ENCODE measurements at places on chromosomes 11 and 22.

GRCh38 chr22:39254789-39255298 lies 10.1 kb upstream of the PDGFB start:
- no peak for DNase-seq

- DNase-seq = no peak
These were observed 982 bp upstream of the SHANK3 start for GRCh38 chr22:50671641-50672040.

DNA sequence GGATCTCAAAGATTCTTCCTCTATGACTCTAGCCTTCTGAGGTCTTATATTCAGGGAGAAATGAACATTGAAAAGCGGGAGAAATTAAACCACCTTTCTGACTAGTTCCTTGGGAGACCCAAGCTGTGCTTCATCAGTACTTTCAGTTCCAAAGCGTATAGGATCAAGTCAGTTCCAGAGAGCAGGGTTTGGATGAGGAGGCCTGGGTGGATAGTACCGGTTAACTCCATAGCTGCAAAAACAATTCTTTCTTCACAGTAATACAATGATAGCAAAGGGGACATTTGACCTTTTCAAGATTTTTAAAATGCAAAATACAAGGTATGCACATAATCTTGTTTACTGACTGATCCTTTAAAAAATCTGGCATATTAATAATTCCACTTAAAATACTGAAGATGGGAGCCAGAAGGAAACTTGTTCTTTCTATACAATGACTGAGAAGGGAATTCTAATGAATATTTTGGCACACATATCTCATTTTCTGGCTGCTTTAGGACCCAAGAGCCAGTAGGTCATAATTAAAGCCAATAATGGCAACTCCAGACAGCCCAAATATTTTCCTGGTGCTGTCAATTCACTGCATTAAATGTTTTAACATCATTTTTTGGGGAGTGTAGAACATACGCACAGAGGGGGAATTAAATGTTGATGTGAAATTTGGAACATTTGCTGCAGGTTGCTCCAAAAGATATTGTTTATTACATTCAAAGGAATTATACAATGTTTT lies 16.0 kb downstream of the ADM start:
- no peak for DNase-seq

DNA sequence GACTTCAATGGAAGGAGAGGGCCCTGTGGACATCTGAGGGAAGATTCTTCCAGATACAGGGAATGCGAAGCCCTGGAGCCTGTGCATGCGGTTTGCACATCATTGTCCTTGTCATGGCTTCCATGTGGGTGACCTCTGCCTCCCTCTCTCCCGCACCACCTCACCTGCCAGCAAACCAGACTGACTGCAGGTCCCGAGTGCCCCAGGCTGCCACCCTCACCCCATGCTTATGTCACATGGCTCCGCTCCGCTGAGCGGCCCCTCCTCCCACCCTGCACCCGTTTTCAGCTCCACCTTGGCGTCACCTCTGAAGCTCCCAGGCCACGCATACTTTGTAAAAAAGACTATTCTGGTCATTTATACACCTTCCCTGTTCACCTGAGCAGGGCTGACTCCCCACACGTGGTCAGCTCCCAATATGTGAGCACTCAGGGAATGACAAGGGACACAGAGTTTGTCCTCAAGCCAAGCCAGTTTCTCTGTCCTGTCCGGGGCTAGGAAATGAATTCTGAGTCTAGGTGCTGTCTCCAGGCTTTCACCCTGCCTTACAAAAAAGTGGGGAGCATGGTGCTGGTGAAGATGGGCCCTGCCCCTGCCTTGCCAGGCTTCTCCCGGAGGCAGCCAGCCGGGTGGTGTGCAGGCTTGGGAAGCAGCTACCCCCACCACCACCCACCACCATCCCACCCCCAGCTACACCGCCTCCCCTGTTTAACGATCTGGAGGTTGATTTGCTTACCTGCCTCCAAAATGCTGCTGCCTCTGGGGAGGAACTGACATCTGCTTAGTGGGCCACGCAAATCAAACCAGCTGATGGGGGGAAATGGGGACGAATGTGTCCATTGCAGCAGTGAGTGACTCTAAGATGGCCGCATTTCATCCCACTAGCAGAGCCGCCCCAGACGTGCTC lies 32.7 kb downstream of the FAM83F start:
- no peak for DNase-seq

- DNase-seq = no peak
These were observed 40.6 kb downstream of the CD44 start for GRCh38 chr11:35179466-35180135.

DNA sequence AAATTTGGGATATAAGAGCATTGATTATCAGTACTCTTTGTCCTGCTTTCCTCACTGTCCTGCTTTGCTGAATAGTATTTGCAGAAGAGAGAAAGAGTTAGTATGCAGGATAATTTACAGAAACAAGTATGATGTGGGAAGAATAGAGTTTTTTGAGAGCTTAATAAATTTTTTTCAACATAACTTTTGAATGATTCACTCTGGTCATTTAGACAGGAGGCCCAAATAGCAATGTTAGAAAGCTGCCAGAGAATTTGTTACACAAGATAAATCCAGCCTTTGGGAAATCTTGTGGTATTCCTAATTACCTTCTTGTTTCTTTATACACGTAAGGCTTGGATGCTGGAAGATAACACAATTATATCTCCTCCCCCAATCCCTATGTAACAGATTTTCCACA lies 484.6 kb downstream of the CNTN5 start:
- no peak for DNase-seq

- DNase-seq = no peak
These were observed at the start of gene WNT11 for GRCh38 chr11:76206327-76207081. TSS of gene WNT11 (minus strand) at chr11:76206502. CDS start at chr11:76206407, 95 bp downstream.

DNA sequence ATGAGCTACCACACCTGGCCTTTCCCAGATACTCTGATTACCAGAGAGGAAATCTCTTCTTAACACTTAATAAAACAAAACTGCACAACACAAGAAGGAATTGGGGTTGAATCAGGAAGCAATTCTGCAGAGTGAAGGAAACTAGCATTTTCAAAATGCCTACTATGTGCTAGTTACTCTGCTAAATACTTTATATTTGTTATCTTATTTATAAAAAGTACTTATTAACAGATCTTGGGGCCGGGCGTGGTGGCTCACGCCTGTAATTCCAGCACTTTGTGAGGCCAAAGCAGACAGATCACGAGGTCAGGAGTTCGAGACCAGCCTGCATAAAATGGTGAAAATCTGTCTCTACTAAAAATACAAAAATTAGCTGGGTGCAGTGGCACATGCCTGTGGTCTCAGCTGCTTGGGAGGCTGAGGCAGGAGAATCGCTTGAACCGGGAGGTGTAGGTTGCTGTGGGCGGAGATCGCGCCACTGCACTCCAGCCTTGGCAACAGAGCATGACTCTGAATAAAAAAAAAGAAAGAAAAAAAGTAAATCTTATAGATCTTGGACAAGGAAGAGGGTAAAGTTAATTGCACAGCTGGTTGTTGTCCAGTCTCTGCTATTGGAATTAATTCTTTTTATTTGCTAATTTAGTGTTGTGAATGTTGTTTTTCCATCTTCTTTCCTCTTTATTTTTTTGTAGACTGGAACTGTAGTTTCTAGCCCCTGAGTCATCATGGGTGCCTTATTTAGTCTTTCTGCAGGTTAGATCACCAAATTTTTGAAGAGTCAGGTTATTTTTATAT lies 22.1 kb downstream of the TMEM135 start:
- no peak for DNase-seq

GRCh38 chr22:47167056-47167455 lies 404.6 kb downstream of the TBC1D22A start:
- DNase-seq = no peak

- DNase-seq = no peak
These were observed 15.7 kb upstream of the IL10RA start for GRCh38 chr11:117970400-117971024.

GRCh38 chr11:114260483-114260882 lies 35.7 kb upstream of the NNMT start:
- no peak for DNase-seq

DNA sequence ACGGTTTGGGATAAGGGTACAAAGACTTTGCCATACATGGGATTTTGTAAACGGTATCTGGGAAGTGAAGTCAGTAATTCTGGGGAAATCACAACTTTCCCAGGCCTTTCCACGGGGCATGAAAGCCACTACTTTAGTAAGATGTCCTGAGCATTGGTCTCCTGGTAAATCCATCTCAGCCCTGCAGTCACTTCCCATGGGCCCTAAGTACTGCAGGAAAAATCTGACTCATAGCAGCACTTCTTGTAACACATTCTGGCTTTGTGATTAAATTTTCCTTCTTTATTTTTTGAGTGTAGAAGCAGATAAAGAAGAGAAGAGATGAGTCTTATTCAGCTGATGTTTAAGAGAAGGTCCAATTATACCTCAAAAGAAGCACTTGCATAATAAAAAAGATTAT lies 67.6 kb downstream of the BLID start:
- no peak for DNase-seq

DNA sequence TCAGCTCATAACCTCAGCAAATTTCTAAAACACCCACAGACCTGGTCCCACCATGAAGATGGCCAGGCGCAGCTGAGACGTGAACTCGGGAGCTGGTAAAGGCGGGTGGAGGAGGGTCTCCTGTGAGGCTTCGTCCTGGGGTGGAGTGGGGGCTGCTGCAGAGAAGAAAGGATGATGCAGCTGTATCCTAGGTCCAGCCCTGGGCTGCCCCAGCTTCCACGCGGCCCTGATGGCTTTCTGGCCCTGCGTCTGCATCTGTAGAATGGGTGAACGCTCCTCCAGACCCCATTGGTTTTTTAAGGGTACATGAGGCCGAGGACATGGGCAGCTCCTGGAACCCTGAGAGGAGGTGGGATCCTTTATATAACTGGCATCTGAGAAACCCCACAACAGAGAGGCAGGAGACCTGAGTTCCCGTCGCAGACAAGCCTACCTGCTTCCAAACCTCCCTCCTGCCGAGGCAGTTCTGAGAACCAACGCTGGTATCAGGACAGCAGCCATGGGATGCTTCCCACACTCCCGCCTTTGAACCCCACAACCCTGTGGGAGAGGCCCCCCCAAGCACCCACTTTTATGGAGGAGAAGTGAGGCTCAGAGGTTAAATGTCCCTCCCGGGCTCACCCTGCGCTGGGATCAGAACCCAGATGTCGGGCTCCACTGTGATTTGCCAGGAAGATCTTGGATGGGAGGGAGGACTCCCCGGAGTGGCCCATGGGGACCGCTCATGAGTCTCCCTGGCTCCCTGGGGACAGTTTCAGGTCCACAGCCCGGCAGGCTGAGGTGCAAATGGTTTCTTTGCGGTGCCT lies 55.2 kb upstream of the FGF3 start:
- no peak for DNase-seq

- no peak for DNase-seq
These were observed 42.5 kb upstream of the KCNA4 start for GRCh38 chr11:30059172-30059815.

DNA sequence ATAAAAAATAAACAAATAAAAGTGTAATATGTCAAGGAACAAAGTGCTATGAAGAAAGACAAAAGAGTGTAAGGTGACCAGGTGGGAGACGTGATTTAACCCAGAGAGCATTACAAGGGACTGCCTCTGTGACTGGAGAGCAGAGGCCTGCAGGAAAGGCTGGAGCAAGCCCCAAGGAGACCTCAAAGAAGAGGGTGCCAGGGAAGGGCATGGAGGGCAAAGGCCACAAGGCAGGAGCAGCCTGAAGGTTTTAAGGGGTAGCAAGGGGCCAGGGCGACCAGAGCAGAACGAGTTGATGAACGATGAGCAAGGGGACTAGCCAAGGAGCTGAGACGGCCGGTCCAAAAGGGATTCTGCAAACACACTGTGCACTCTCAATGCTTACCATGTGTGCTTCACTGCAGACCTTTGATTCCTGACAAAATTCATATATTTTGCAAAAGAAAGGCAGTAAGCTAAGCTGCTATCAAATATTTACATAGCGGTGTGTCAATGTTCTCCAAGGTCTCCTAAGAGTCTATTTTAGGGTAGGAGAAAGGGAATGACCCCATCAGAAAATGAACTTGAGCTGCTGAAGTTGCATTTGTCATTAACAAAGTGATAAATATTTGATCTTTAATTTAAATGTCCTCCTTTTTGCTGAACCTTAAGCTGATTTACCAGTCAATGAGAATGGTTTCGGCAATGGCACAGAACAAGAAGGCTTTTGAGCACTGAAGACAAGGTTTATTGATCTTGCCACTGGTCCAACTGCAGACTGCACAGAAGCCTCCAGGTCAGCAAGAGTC lies 50.5 kb downstream of the SMCO4 start:
- DNase-seq = no peak

DNA sequence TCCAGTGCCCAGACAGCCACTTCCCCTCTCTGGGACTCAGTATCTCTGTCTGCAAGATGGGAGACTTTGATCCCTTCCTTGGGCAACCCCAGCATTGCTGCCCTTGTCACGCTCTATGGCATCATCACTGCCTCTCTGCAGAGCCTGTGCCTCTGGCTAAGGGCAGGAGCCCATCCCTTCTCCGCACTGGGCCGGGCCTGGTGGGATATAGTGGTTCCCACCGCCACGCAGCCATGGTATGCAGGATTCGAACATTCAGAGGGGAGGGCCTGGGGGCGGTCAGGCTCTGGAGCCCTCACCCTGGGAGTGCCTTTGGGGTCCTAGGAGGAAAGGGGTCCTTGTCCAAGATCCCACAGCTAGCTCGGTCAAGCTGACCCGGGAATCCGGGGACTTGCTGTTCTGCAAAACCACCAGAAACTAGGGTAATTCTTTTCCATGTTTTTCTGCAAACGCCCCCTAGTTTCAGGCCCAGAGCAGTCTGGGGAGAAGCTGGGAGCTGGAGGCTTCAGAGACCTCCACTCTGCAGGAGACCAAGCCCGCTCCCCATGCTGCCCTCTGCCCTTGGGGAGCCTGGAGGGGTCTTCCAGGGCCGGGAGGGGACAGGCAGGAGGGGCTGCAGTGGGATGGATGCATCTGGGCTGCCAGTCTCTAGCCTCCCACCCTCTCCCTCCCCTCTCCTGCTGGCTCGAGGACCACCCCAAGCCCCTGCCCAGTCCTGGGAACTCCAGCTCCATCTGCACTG lies 24.4 kb upstream of the CBX7 start:
- no peak for DNase-seq

DNA sequence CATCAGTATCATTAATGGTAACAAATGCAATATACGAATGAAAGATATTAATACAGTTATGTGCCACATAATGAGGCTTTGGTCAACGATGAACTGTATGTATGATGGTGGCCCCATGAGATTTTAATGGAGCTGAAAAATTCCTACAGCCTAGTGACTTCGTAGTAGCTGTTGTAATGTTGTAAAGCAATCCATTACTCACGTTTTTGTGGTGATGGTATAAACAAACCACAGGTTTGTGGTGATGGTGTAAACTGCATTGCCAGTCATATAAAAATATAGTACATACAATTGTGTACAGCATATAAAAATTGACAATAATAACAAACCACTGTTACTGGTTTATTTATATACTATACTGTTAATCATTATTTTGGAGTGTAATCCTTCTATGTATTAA lies 27.4 kb upstream of the GRIA4 start:
- DNase-seq = no peak

GRCh38 chr11:210122-210802 lies 2.8 kb downstream of the RIC8A start:
- DNase-seq = no peak

DNA sequence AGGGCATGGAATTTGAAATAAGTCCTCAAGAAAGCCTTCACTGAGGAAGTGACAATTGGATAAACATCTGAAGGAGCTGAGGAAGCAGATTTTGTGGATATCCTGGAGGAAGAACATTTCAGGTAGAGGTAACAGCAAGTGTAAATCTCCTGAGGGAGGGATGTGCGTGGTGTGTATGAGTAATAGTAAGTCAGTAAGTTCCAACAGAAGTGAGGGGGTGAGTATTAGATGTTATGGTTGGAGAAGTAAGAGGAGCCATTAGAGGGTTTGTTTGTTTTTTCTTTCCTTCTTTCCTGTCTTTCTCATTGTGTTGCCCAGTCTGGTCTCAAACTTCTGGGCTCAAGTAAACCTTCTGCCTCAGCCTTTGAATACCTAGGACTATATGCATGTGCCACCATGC lies 29.0 kb downstream of the ANKRD42 start:
- no peak for DNase-seq
